ENCODE measurements at places on chromosomes 16 and 17. TPM values are rescaled to one million over a fixed set of nuclear protein-coding genes. Genes with fewer than 3 reads are reported as not detected.

TEPSIN gene
- 20.5 TPM for polyA plus RNA-seq

CAPNS2 gene
- polyA plus RNA-seq, result 0.48 TPM

CTRB1 gene
- not detected for polyA plus RNA-seq

CMIP gene
- polyA plus RNA-seq, result 41.6 TPM

CSHL1 gene
- not detected for polyA plus RNA-seq

GRAPL gene
- polyA plus RNA-seq, result 6.1 TPM

WNT3 gene
- 2.0 TPM for polyA plus RNA-seq

MARVELD3 gene
- polyA plus RNA-seq, result 9.4 TPM

GRCh38 chr16:68643847-68644246, 1.3 kb upstream of the CDH3 start:
- DNase-seq, result no peak

DNA sequence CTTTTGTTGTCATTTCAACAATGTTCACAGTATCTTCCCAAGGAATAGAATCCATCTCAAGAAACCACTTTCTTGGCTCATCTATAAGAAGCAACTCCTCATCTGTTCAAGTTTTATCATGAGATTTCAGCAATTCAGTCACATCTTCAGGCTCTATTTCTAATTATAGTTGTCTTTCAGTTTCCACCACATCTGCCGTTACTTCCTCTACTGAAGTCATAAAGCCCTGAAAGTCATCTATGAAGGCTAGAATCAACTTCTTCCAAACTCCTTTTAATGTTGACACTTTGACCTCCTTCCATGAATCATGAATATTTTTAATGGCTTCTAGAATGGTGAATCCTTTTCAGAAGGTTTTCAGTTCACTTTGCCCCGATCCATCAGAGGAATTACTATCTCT, 102.1 kb downstream of the CDH13 start:
- DNase-seq, result no peak

DNA sequence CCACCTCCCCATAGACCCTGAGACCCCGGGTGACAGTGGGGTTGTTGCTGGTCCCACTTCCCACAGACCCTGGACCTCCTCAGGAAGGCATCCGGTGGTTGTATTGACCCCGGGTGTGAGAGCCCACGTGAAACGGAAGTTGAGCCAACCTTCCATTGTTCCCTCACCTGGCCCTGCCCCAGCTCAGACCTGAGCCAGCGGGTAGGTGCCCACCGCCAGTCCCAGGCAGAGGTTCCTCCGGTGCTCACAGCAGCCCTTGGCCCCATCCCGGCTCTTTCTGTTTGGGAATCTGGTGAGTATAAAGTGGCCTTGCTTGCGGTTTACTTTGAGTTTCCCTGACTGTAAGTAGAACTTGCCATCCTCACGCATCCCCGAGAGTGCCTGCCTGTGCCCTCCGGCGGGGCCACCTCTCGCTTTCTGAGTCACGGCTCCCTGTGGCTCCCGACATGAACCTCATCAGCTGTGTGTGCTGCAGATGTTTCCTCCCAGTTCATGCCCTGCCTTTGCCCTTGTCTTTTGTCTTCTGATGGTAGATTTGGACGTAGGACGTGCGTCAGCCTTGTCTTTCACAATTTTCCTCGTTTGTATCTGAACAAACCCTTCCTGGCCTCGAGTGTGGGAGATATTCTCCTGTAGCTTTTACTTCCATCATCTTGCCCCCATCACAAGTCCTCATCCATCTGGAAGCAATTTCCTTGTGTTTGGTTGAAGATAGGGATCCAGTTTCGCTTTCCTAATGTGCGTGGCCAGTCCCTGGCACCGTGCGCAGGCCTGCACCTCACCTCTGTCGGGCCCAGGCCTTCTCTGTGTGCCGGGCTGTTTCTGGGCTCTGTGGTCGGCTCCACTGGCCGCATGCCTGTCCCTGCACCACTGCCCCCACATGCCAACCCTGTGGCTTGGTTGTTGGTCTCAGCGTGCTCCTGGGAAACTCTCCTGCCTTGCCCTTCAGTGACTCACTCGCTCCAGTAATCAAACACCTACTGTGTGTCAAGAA, 76.0 kb downstream of the METRNL start:
- DNase-seq, result no peak

- no peak for DNase-seq
Measured at GRCh38 chr16:31009120-31009519, 1.3 kb downstream of the STX1B start.

DNA sequence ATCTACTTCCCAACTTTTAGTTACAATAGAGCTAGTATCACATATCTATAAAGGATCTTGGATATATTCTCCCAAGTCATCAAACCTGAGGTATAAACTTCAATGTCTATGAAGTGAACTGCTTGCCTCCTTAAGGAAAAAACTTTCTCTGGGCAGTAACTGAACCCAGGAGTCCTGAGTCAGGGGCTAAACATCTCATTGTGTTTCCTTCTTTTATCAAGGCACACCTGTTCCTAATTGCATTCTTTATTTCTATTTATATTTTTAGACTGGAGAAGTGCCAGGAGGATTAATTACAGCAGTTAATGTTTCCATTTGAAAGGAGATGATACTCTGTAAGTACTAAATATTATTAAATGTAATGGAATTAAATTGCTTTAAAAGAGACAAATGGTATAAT, 98.6 kb downstream of the CDH8 start:
- no peak for DNase-seq

DNA sequence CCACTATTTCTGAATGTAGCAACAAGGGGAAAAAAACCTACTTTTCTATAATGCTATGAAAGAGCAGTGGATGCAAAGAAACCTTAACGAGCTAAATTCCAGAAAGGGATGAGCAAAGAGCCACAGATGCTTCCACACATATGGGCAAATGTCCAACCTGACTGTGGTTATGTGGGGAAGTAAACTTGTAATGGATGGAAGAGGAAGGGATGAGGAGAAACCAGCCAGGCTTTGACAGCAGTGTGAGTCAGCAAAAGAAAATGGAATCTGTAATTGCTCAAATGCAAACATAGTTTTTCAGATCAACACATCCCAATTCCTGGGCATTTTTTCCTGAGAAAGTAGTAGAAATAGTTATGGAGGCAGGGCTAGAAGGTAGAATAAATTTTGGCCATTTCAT, 204.8 kb upstream of the CPHXL start:
- DNase-seq, result no peak

DNA sequence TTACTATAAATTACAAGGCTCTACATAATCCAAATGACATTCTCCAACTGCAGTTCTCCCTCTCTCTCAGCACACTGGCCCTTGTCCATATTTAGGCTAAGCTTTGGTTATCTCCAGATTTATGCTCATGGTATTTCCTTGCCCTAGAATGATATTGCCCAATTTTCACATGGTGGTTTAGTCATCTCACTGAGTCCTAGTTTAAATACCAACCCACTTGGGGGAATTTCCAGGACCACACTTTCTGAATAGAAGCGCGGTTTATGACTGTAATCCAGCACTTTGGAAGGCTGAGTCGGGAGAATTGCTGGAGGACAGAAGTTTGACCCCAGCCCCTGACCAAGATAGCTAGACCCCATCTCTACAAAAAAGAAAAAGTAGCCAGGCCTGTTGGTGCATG, 280.1 kb upstream of the MON1B start:
- no peak for DNase-seq

GRCh38 chr17:14672830-14673229, 371.9 kb downstream of the HS3ST3B1 start:
- DNase-seq, result peak; percentile 30

DNA sequence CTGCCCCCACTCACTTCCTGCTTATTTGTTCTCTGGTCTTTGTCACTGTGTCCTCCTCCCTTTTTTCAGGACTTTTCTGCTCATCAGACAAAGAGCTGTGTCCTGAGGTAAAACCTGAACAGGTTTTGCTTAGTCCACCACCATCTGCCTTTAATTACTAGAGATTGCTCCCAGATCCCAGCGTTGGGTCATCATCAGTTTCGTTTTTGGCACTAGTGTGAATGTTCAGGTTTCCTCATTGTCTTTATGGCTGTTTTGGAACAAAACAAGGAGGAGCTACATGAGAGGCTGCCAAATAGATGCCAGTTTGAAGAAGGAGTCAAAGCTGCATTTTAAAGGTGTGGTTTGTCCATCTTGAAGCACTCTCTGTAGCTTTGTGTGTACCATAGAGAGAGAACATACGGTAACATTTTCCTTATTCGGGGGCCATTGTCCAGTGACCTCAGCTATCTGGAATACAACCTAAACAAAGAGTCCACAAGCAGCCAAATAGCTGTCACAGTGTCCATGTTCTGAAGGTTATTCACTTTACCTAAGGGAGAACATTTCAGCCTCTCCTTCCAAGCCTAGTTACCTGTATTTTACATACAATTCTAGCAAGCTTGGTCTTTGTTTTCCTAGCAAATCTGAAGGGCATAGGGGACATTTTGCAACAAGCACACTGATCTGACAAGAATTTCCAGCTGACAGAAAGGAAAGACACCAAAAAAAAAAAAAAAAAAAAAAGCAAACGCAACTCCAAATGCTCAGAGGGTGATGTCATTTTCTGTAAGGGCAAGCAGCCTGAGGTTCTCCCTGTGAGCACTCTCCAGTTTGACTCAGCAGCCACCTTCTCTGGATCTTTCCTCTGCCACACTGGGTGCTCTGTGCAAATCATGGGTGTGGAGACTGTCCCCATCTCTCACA, 196.1 kb downstream of the NTN1 start:
- no peak for DNase-seq

GRCh38 chr17:62998166-62998565, 32.1 kb downstream of the TANC2 start:
- no peak for DNase-seq

DNA sequence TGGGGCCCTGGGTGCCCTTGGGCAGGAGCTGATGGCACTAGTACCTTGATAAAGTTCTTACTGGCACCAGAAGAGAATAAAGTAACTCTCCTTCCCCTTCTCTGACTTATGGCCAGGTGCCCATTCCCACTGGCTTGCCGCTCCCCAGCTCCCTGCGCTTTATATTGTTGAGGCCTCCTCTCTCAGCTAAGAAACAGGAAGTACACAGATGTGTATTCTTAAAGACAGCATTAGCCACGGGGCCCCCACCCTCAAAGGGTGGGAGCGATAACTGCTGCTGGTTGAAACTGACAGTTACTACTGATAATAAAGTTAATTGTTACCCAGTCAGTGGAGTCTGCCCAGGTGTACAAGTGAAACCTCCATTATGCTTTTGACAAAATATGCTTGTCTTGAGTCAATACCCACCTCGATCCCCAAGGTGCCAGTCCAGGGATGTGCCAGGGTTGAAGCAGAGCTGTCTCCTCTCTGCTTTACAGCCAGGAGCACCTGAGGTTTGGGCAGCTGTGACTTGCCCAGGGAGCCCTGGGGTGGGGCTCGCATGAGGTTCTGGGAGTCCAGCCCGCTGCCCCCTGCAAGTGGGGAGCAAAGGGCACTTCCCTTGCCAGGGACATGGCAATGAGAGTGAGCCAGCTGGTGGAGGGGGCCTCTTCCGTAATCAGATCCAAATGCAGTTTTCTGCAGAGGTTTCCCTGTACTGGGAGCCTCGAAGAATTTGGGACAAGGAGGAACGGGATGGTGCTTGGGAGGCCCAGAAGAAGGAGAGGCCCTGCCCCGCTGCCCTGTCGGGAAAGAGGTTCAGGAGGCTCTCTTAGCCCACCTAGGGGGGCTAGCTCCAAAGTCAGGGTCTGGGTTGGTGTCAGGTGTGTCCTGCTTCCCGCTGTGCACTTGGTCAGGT, 5.4 kb upstream of the CLDN9 start:
- no peak for DNase-seq

- no peak for DNase-seq
Measured at GRCh38 chr16:999677-1000076, 18.1 kb downstream of the SOX8 start.

DNA sequence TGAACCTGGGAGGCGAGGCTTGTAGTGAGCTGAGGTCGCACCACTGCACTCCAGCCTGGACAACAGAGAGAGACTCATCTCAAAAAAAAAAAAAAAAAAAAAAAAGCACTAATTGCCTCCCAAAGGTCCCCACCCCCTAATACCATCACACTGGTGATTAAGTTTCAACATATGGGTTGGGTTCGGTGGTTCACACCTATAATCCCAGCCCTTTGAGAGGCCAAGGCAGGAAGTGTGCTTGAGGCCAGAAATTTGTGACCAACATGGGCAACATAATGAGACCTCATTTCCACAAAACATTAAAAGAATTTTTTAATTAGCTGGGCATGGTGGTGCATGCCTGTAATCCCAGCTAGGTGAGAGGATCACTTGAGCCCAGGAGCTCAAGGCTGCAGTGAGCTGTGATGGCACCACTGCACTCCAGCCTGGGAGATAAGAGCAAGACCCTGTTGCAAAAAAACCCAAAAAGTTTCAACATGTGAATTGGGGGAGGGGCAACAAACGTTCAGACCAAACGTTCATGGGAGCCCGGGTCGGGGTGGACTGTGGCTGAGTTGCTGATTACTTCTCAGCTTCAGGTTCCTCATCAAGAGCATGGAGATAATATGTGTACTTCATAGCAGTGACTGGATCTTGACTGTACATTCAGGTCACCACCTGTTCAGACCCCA, 62.1 kb upstream of the NOL11 start:
- DNase-seq, result no peak

- DNase-seq, result no peak
Measured at GRCh38 chr16:10154389-10154788, 27.8 kb downstream of the GRIN2A start.

DNA sequence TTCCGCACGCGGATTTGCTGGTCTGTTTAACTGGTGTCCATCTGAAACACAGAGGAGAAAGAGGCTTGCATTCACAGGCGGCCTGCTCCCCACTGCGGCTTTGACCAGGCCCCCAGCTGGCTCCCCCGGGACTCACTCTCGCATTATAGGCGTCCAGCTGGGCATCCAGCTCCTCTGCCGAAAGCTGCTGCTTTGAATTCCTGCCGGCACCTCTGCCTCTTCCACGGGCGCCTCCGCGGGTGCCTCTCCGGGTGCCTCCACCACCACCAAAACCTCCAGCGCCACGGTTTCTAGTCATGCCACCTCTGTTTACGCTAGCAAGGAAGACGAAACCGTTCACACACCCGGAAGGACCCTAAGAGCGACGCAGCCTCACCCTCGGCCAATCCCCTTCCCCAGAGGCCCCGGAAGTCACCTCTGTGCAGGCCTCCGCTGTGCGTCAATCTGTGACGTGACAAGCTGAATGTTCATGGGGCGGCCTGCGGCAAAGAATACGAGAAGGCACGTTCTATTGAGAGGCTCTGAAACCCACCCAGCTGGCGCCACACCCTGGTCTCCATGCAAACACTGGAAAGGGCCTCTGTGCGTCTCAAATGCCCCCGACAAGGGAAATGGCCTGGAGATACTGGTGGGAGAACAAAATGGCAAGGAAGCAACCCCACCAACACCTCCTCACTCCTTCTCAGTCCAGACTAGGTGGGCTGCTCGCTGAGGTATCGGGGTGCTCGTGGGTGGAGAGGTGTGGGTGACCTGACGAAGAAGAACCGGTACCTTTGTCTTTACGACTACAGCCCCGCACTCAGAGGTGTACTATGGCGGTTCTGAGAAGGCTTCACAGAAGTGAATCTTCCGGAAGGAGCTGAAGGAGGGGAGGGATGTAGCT, 3.0 kb downstream of the ALYREF start:
- no peak for DNase-seq

Data from right lung (tissue), 10 donors.